ENCODE measurements at places on chromosomes 2 and 18. TPM values are rescaled to one million over a fixed set of nuclear protein-coding genes. Genes with fewer than 3 reads are reported as not detected.
A peak's percentile ranks its signal among the peaks of the same experiment; 100 is the strongest.

C2orf92 gene
- polyA plus RNA-seq: 3.1 TPM

CD207 gene
- 0.46 TPM for polyA plus RNA-seq

DNA sequence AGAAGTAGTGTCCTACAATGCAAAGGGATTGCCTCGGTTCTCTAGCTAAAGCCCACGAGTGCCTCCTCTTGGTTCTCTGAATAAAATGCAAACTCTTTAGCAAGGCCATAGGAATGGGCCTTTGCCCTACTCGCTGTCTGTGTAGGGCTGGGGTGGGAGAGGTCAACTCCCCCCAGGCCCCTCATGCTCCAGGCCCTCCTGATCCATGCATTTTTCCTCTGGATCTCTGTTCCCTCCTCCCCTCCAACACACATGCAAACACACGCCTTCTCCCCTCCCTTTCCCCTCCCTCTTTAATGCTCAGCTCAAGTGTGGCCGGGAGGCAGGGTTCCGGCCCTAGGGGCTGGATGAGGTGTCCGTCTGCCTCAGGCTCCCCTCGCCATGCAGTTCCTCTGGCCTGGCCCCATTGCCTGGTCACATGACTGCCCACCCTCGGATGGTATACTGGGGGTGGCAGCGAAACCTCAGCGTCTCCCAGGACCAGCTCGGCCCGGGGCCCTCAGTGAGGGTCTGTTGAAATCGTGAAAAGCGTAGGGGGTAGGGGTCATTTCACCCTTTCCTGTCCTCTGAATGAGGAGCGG, 14.9 kb upstream of the KLF11 start:
- no peaks in the 10 kb centered on the region for H3K27me3 ChIP-seq
- no peak overlapping the region for H3K4me3 ChIP-seq
- H3K27ac ChIP-seq: no peak overlapping the region

GRCh38 chr18:54952026-54952425, 7.2 kb downstream of the CCDC68 start:
- H3K4me1 ChIP-seq: peaks cover 29% of the 10 kb centered on the region
- DNase-seq: no peak
- H3K4me3 ChIP-seq: no peak overlapping the region
- no peaks in the 10 kb centered on the region for H3K36me3 ChIP-seq

SLC40A1 gene
- 21.3 TPM for polyA plus RNA-seq

LYG2 gene
- polyA plus RNA-seq: not detected

- no peaks in the 10 kb centered on the region for H3K36me3 ChIP-seq
- H3K27ac ChIP-seq: peak overlapping the region; percentile 56
- no peaks in the 10 kb centered on the region for H3K27me3 ChIP-seq
- peaks cover 12% of the 10 kb centered on the region for H3K4me1 ChIP-seq
- no peak for DNase-seq
Measured at GRCh38 chr2:37869771-37870170, 55.3 kb upstream of the RMDN2 start.

- H3K4me3 ChIP-seq: no peak overlapping the region
- no peaks in the 10 kb centered on the region for H3K36me3 ChIP-seq
- no peak for DNase-seq
- no peaks in the 10 kb centered on the region for H3K27me3 ChIP-seq
- no peak overlapping the region for H3K27ac ChIP-seq
Measured at GRCh38 chr2:225488743-225489142, 89.2 kb downstream of the NYAP2 start.

DNA sequence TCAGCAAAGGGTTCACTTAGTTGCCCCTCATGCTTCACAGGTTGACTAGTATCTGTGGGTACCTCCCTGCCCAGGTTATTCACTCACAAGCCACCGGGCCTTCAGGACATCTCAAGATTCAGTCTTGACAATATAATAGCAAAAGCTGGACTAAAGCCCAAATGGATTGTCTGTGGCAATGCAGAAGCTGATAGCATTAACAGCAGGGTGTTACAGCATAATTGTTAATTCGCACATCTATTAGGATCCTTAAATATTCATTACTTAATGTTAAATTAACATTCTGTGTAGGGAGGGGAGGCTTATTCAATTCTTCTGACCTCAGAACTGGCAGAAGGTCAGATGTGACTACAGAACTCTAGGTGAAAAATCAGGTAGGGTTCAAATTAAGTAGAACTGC, 20.2 kb upstream of the GTF2A1L start:
- no peak overlapping the region for H3K4me3 ChIP-seq
- no peaks in the 10 kb centered on the region for H3K4me1 ChIP-seq
- H3K36me3 ChIP-seq: peaks cover 41% of the 10 kb centered on the region
- no peak for DNase-seq

SOX11 gene
- polyA plus RNA-seq: 0.08 TPM

DNA sequence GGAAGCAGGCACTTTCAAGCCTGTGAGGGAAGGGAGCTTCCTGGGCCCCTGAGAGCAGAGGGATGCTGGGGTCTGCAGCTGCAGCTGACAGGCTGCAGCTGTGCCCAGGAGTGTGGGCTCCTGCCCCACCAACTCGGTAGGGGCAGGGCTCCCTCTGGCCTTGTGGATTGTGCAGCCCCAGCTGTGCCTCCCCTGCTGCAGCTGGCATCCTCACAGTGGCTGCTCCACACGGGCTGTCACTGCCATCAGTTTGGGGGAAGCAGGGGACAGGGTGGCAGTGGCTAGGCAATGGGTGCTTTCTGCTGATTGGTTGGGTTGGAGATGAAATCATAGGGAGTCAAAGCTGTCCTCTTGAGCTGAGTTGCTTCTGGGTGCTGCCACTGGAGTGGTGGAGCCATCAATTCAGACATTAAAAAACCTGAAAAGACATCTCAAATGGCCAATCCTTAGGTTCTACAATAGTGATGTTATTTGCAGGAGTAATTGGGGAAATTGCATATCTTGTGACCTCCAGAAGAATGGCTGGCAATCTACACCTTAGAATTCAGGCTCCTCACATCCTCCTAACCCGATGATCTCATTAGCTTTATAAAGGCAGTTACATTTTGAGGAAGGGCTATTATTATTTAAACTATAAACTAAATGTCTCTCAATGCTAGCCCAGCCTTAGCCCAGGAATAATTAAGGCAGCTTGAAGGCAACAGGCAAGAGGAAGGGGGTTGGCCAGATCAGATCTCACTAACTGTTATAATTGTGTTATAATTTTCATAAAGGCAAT, 41.3 kb downstream of the FAM171B start:
- no peak overlapping the region for H3K4me3 ChIP-seq
- no peak overlapping the region for H3K27ac ChIP-seq
- H3K4me1 ChIP-seq: no peaks in the 10 kb centered on the region
- H3K27me3 ChIP-seq: no peaks in the 10 kb centered on the region

CIB4 gene
- polyA plus RNA-seq: 1.8 TPM

DNA sequence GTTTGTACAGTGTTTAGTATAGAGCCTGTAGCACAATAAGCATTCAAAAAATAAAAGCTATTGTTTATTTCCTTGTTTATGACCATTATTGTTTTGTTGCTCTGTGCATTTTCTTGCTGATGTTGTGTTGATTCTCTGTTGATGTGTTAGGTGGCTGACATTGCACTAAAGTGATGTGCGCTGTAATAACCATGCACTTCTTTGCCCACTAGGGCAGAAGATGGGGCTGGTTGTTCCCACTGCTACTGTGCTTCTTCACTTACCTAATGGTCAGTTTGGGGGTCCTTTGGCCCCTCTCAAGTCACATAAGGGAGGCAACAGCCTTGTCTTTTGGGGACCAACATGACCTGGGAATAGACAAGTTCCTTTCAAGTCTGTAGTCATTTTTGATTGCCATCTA, 6.0 kb downstream of the SCG2 start:
- no peak overlapping the region for H3K27ac ChIP-seq
- no peak for DNase-seq
- no peaks in the 10 kb centered on the region for H3K36me3 ChIP-seq
- no peaks in the 10 kb centered on the region for H3K27me3 ChIP-seq

SEMA4C gene
- polyA plus RNA-seq: 5.7 TPM

GRCh38 chr18:52313213-52313612, 26.8 kb upstream of the DCC start:
- H3K4me1 ChIP-seq: peaks cover 11% of the 10 kb centered on the region
- no peak overlapping the region for H3K4me3 ChIP-seq
- no peaks in the 10 kb centered on the region for H3K36me3 ChIP-seq
- H3K27me3 ChIP-seq: no peaks in the 10 kb centered on the region

- no peak overlapping the region for H3K4me3 ChIP-seq
- no peak for DNase-seq
- H3K27ac ChIP-seq: no peak overlapping the region
- H3K27me3 ChIP-seq: no peaks in the 10 kb centered on the region
- H3K4me1 ChIP-seq: no peaks in the 10 kb centered on the region
Measured at GRCh38 chr2:119113489-119113770, 45.1 kb downstream of the C1QL2 start.

DNA sequence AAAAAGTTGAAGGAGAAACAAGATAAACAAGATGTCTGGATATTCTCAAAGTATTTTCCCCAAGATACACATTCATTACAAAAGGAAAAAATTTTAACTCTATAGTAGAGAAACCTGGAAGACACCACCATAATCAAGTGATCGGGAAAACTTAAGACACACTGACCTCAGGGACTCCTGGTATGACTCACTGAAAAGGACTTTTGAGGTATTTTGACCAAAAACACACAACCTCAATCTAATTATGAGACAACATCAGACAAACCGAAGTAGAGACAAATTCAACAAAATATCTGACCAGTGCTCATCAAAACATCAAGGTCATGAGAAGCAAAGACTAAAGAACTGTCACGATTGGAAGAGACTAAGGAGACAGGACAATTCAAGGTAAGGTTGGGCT, 34.7 kb downstream of the LPIN2 start:
- H3K4me3 ChIP-seq: no peak overlapping the region
- H3K36me3 ChIP-seq: no peaks in the 10 kb centered on the region
- H3K27me3 ChIP-seq: no peaks in the 10 kb centered on the region
- H3K4me1 ChIP-seq: peaks cover 94% of the 10 kb centered on the region
- no peak for DNase-seq
- H3K27ac ChIP-seq: peak overlapping the region; percentile 82

TBR1 gene
- polyA plus RNA-seq: not detected

GRCh38 chr2:96783388-96783787, 22.7 kb downstream of the CNNM4 start:
- no peak for DNase-seq
- no peak overlapping the region for H3K27ac ChIP-seq
- no peaks in the 10 kb centered on the region for H3K36me3 ChIP-seq
- no peaks in the 10 kb centered on the region for H3K27me3 ChIP-seq

ALMS1 gene
- polyA plus RNA-seq: 7.0 TPM

ACTG2 gene
- polyA plus RNA-seq: 143 TPM

DNA sequence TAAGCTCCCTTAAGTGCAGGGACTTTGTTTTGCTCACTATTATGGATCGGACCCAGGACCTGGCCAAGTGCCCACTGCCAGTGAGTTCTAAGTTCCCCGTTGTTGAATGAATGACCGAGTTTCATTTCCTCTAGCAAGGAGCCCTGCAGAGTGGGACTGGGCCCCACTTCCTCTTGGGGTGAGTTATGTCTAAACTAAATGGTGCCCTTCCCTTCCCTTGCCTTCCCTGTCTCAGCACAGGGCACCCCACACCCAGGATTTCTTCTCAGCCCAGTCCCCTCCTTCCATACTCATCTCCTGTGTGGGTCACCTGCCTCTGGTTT, 195.3 kb upstream of the HS6ST1 start:
- H3K4me3 ChIP-seq: no peak overlapping the region
- H3K4me1 ChIP-seq: no peaks in the 10 kb centered on the region
- H3K27me3 ChIP-seq: no peaks in the 10 kb centered on the region
- no peak overlapping the region for H3K27ac ChIP-seq

DNA sequence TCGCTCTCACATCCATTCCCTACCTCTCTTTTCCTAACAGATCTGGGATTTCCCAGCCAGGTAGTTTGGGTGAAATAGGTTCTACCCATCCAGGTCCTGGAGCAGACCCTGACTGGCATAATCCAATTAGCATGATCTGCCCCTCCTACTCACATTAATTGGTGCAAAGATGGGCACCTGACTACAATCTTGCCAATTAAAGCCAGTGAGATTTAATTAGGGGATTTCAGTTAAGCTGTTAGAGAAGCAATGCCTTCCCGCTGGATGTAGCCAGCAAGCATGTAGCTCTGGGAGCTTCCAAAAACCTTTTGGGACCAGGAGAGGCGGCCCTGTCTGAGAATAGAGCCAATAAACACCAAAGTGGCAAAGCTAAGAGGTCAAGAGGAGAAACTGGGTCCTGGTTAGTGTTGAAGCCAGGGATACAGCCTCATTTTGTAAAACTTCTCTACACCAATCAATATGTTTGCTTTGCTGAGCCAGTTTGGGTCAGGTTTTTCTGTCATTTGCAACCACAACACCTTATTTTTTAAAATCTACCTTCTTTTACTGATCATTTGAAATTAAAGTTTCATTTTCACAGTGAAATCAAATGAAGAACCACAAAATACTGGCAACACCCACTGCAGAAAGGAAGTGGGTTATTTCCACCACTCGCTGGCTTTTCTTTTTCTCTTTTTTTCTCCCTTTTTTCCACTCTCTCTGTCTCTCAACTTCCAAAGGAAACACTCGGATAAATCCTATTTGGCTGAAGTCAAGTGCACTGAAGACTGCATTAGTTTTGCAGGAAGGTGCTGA, 3.2 kb upstream of the TTC39C start:
- peaks cover 5% of the 10 kb centered on the region for H3K4me1 ChIP-seq
- H3K4me3 ChIP-seq: no peak overlapping the region
- no peak for DNase-seq
- H3K36me3 ChIP-seq: no peaks in the 10 kb centered on the region

NEU2 gene
- not detected for polyA plus RNA-seq

- H3K4me1 ChIP-seq: no peaks in the 10 kb centered on the region
- DNase-seq: no peak
- H3K27me3 ChIP-seq: no peaks in the 10 kb centered on the region
Measured at GRCh38 chr18:69947361-69948133, at the start of gene CD226. CD226 (minus strand) TSS chr18:69947873; CDS start chr18:69947406, 467 bp downstream.

GRCh38 chr18:25145731-25146511, 206.0 kb downstream of the ZNF521 start:
- no peak overlapping the region for H3K4me3 ChIP-seq
- DNase-seq: no peak
- no peaks in the 10 kb centered on the region for H3K27me3 ChIP-seq
- H3K36me3 ChIP-seq: no peaks in the 10 kb centered on the region
- no peaks in the 10 kb centered on the region for H3K4me1 ChIP-seq
- H3K27ac ChIP-seq: no peak overlapping the region

- no peak overlapping the region for H3K4me3 ChIP-seq
- no peak for DNase-seq
- no peak overlapping the region for H3K27ac ChIP-seq
- peaks cover 36% of the 10 kb centered on the region for H3K4me1 ChIP-seq
- no peaks in the 10 kb centered on the region for H3K36me3 ChIP-seq
- no peaks in the 10 kb centered on the region for H3K27me3 ChIP-seq
Measured at GRCh38 chr2:109194620-109194937, 65.6 kb downstream of the SH3RF3 start.

DAW1 gene
- 0.25 TPM for polyA plus RNA-seq

GRCh38 chr2:105865222-105865913, 120.7 kb downstream of the NCK2 start:
- no peak overlapping the region for H3K4me3 ChIP-seq
- no peak for DNase-seq
- no peaks in the 10 kb centered on the region for H3K36me3 ChIP-seq
- H3K27me3 ChIP-seq: no peaks in the 10 kb centered on the region
- H3K4me1 ChIP-seq: peaks cover 16% of the 10 kb centered on the region
- H3K27ac ChIP-seq: no peak overlapping the region

GRCh38 chr2:134875309-134875708, 36.9 kb downstream of the ACMSD start:
- H3K27ac ChIP-seq: no peak overlapping the region
- H3K36me3 ChIP-seq: no peaks in the 10 kb centered on the region
- H3K27me3 ChIP-seq: no peaks in the 10 kb centered on the region
- DNase-seq: no peak
- H3K4me3 ChIP-seq: no peak overlapping the region
- no peaks in the 10 kb centered on the region for H3K4me1 ChIP-seq

C1QL2 gene
- not detected for polyA plus RNA-seq

GRCh38 chr2:173118395-173118794, 42.7 kb downstream of the MAP3K20 start:
- peaks cover 11% of the 10 kb centered on the region for H3K4me1 ChIP-seq
- DNase-seq: no peak
- H3K36me3 ChIP-seq: no peaks in the 10 kb centered on the region
- no peaks in the 10 kb centered on the region for H3K27me3 ChIP-seq
- no peak overlapping the region for H3K27ac ChIP-seq

SKOR2 gene
- polyA plus RNA-seq: not detected

Measured in stomach (tissue), 19 donors.